ENCODE measurements at places on chromosomes 1 and 21. TPM values are rescaled to one million over a fixed set of nuclear protein-coding genes. Genes with fewer than 3 reads are reported as not detected.

SELP gene
- 0.32 TPM for total RNA-seq

TMEM125 gene
- total RNA-seq: not detected

EBNA1BP2 gene
- 151 TPM for total RNA-seq

FCRL1 gene
- total RNA-seq: not detected

GNG4 gene
- not detected for total RNA-seq

CR1L gene
- total RNA-seq: not detected

MYBPH gene
- total RNA-seq: not detected

ASPM gene
- 33.1 TPM for total RNA-seq

MSH4 gene
- under 0.01 TPM for total RNA-seq

SLFNL1 gene
- 0.46 TPM for total RNA-seq

AADACL4 gene
- not detected for total RNA-seq
